T-cell (primary cell): ENCODE measurements at places on chromosomes 3 and 15. TPM values are rescaled to one million over a fixed set of nuclear protein-coding genes. Genes with fewer than 3 reads are reported as not detected.

- no peak for DNase-seq
- H3K4me1 ChIP-seq = no peaks in the 10 kb centered on the region
- H3K27me3 ChIP-seq = no peaks in the 10 kb centered on the region
- no peak overlapping the region for H3K27ac ChIP-seq
Measured at GRCh38 chr15:89855948-89856347, 37.8 kb downstream of the AP3S2 start.

DNA sequence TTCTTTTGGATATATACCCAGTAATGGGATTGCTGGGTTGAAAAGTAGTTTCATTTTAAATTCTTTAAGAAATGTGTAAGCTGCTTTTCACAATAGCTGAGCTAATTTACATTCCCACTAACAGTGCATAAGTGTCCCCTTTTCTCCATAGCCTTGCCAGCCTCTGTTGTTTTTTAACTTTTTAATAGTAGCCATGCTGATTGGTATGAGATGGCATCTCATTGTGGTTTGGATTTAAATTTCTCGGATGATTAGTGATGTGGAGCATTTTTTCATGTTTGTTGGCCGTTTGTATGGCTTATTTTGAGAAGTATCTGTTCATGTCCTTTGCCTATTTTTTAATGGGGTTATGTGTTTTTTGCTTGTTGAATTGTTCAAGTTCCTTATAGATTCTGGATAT lies 444.3 kb upstream of the ATP11B start:
- H3K27ac ChIP-seq = no peak overlapping the region
- H3K27me3 ChIP-seq = no peaks in the 10 kb centered on the region
- DNase-seq = no peak
- H3K4me3 ChIP-seq = no peak overlapping the region

Gene PDZRN3
- not detected for total RNA-seq

Gene SERINC4
- not detected for total RNA-seq

DNA sequence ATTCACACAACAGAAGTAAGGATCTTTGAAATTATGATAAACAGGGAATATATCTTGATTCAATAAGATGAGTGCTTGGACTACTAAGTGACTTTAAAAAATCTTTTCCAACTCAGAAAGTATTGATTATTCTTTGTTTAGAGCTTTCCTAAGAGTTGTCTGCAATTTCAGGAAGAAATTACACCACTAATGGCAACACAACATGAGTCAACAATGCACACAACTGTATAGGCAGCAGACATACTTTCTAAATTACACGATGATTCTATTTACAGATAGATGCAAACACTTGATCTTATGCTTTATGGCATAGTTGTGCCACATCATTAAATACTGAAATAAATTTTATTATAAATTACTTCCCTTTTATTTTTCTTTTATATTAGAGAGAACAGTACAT lies 4.4 kb downstream of the NAA50 start:
- no peaks in the 10 kb centered on the region for H3K36me3 ChIP-seq
- DNase-seq = no peak
- peaks cover 18% of the 10 kb centered on the region for H3K4me1 ChIP-seq
- peak overlapping the region; percentile 58 for H3K27ac ChIP-seq

- no peaks in the 10 kb centered on the region for H3K4me1 ChIP-seq
- no peak for DNase-seq
- H3K4me3 ChIP-seq = no peak overlapping the region
- no peaks in the 10 kb centered on the region for H3K27me3 ChIP-seq
- no peak overlapping the region for H3K27ac ChIP-seq
Measured at GRCh38 chr3:1552831-1553230, 460.0 kb downstream of the CNTN6 start.

DNA sequence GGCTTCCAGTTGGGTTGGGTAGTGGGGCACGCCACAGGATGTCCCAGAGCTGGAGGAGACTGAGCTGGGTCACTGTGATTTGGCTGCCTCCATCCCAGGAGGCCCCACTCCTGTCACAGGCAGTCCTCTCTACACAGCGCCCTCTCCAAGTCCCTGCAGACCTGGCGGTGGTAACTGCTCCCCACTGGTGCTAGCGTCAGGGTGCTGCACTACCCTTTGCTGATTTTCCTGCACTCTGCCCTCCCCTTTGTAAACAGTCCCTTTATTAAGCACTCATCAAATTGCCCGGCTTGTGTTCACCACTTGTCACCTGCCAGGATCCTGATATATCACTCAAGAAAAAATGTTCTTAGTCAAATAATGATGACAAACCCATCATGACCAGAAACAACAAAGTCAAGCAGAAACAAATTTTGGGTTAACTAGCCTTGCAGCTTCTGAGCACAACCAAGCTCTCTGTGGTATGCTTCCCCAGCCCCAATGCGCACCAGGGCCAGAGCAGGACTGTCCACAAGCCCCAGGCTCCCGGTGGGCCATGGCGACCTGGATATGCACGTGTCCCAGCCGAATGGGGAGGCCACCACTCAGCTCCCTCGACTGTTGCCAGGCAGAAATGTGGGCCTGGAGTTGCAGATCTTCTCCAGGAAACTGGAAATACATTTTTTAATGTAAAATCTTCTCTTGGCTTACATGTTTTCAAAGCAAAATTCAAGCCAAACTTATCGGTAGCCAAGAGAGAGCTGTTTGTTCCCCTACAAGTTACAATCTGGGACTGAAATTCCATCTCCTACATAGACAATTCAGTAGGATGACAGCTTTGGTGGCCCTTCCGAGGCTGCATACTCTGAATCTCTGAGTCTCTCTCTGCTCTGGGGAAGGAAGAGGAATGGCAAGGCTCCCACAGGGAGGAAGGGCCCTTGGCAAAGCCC lies 24.5 kb downstream of the MEGF11 start:
- H3K36me3 ChIP-seq = no peaks in the 10 kb centered on the region
- no peaks in the 10 kb centered on the region for H3K4me1 ChIP-seq
- no peak for DNase-seq
- H3K4me3 ChIP-seq = no peak overlapping the region
- no peak overlapping the region for H3K27ac ChIP-seq
- no peaks in the 10 kb centered on the region for H3K27me3 ChIP-seq

DNA sequence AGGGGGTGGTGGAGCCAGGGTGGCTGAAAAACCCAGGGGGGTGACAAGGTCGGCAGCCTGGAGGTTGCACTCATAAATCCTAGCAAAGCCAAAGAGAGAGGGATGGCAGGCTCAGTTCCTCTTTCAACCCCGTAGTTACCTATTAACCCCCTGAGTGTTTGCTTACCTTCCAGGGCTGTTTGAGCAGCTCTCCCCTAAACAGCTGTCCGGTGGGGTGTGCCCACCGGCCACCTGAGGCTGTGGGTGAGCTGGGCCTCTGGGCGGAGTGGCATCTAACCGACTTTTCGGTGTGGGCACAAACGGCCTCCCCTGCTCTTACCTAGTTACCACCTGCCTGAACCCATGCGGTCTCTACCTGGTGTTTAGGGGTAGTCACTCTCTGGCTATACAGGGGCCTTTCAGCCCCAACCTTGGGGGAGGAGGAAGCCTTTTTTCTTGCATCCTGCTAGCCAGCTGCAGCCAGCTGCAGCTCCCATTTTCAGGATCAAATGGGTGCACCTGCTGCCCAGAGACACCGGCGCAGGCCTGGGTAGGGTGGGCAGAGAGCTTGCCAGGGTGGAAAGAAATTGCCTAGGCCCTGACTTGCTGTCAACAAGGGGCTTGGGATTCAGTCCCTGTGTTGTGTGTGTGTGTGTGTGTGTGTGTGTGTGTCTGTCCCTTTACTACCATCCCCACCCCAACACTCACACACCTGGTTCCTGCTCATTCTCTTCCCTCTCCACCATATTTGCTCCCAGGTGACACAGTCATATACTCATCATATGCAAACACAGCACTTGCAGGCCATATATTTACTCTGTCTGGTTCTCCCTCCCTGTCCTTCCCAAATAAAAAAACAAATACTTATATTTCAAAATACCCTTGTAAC lies 3.7 kb downstream of the DLL4 start:
- no peak overlapping the region for H3K27ac ChIP-seq
- H3K4me1 ChIP-seq = peaks cover 42% of the 10 kb centered on the region
- DNase-seq = no peak
- no peaks in the 10 kb centered on the region for H3K36me3 ChIP-seq
- H3K27me3 ChIP-seq = peaks cover 2% of the 10 kb centered on the region

- no peaks in the 10 kb centered on the region for H3K36me3 ChIP-seq
- no peak overlapping the region for H3K27ac ChIP-seq
- H3K4me3 ChIP-seq = no peak overlapping the region
Measured at GRCh38 chr3:40745381-40746106, 220.8 kb downstream of the ZNF621 start.

Gene SMCO1
- total RNA-seq = not detected

- DNase-seq = no peak
- no peaks in the 10 kb centered on the region for H3K27me3 ChIP-seq
- no peak overlapping the region for H3K4me3 ChIP-seq
- H3K27ac ChIP-seq = peak overlapping the region; percentile 61
- no peaks in the 10 kb centered on the region for H3K36me3 ChIP-seq
Measured at GRCh38 chr3:56813653-56813960, 11.9 kb upstream of the ARHGEF3 start.

GRCh38 chr3:126551121-126551838 lies 7.5 kb downstream of the C3orf22 start:
- H3K36me3 ChIP-seq = no peaks in the 10 kb centered on the region
- H3K4me1 ChIP-seq = no peaks in the 10 kb centered on the region
- H3K4me3 ChIP-seq = no peak overlapping the region
- H3K27ac ChIP-seq = no peak overlapping the region
- DNase-seq = no peak
- H3K27me3 ChIP-seq = no peaks in the 10 kb centered on the region

Gene PIGZ
- 1.2 TPM for total RNA-seq
